ENCODE measurements at places on chromosomes 12 and 14.

DNA sequence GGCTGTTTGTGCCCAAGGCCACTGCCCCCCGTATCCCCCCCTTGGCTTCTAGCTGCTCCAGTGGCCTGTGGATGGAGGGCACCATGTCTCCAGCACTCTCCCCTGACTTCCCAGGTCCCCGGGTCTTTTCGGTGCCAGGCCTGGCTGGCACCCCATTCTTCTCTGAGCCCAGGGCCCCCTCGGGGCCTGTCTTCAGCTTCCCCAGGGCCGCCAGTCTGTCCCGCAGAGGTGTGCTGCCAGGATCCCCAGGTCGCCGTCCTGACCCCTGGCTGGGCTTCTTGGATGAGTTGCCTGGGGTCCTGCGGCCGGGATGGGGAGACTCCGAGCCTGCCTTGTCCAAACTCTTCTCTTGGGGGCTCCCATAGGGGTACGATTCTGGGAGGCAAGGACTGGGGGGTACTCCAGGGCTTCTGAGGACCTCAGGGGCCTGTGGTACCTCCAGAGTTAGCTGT, 32.5 kb downstream of the NCKAP5L start:
- no peak for DNase-seq

- no peak for DNase-seq
Measured at GRCh38 chr12:66716522-66716921, 37.6 kb upstream of the GRIP1 start.

DNA sequence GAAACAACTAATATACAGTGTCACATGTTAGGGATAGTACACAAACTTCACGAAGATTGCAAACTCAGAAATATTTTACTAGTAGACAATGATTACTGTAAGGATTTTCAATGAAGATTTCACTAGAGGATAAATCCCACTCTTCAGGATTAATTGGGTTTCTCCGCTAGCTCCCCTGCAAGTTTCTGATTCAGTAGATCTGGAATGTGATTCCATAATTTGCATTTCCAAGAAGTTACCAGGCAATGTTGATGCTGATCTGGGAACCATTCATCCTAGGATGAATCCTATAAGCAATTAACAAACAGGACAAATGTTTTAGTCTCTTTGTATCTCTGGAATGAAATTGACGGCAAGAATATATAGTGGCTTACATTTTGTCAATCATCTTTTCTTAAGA, 272.4 kb downstream of the ALX1 start:
- no peak for DNase-seq

GRCh38 chr14:59055439-59056045, 132.9 kb upstream of the DAAM1 start:
- peak; percentile 12 for DNase-seq

- DNase-seq: no peak
Measured at GRCh38 chr12:33184161-33184560, 255.5 kb downstream of the SYT10 start.

- DNase-seq: no peak
Measured at GRCh38 chr14:87251011-87251410, 742.0 kb downstream of the GALC start.

DNA sequence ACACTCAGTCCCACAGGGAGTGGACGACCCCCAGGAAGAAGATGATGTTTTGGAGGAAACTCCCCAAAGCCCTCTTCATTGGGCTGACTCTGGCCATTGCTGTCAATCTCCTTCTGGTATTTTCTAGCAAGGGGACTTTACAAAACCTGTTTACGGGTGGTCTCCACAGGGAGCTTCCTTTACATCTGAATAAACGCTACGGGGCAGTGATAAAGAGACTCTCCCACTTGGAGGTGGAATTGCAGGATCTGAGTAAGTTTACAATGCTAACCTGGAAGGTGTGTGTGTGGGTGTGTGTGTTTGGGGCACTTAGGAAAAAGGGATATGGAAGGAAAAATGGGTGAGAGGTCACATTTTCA, 416 bp downstream of the GALNT8 start:
- DNase-seq: no peak

- no peak for DNase-seq
Measured at GRCh38 chr12:2332947-2333346, 280.2 kb downstream of the CACNA1C start.

DNA sequence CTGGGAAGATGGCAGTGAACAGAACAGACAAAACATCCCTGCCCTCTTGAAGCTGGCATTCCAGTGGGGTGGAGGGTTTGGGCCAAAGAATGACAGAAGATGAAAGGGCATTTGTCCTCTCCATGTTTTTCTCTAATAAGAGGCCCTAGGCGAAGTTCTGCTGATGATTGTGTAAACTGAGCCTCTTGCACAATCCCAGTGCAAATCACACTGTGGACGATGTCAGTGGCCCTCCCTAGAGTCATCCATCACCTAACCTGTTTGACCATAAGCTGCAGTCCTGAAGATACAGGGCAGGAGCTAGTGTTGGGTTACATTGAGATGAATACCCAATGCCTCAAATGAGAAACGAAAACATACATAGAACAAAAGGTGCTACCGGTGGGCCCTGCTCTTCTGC, 622.4 kb upstream of the TBX3 start:
- DNase-seq: no peak

DNA sequence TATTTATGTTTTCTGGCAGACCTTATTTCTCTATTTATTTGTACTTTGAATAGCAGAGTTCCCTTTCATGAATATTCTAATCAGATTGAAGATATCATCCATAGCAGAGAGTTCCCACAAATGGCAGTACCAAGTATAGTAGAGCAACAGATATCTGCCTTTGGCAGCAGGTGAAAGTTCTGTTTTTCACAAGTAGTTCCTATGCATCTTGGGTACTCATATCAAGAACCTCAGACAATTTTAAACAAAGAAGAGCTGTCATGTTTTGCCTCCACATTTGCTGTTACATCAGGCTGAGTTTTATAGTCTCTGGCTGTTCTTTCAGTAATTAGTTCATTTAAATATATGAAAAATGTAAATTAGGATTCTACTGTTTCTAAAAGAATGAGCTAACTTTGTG, 252.0 kb downstream of the KCNC2 start:
- DNase-seq: no peak

DNA sequence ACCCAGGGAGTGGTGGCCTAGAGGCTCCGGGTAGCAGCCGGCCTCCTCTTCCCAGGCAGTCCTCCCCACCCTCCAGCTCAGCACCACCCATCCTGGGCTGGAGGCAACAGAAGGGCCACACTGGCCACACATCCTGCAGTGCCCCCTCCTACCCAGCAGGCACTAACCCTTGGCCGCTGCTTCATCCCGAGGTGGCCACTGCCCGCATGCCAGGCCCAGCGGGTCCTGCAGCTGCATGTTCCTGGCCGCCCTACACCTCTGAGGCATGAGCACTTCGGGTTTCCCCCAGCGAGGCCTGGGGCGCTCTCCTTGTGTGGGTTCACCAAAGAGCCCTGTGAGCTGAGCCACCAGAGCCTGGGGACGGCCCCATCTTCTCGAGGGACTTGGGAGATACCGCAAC, 61.4 kb downstream of the CCNK start:
- no peak for DNase-seq

- DNase-seq: no peak
Measured at GRCh38 chr14:51628238-51628637, 23.5 kb upstream of the FRMD6 start.

DNA sequence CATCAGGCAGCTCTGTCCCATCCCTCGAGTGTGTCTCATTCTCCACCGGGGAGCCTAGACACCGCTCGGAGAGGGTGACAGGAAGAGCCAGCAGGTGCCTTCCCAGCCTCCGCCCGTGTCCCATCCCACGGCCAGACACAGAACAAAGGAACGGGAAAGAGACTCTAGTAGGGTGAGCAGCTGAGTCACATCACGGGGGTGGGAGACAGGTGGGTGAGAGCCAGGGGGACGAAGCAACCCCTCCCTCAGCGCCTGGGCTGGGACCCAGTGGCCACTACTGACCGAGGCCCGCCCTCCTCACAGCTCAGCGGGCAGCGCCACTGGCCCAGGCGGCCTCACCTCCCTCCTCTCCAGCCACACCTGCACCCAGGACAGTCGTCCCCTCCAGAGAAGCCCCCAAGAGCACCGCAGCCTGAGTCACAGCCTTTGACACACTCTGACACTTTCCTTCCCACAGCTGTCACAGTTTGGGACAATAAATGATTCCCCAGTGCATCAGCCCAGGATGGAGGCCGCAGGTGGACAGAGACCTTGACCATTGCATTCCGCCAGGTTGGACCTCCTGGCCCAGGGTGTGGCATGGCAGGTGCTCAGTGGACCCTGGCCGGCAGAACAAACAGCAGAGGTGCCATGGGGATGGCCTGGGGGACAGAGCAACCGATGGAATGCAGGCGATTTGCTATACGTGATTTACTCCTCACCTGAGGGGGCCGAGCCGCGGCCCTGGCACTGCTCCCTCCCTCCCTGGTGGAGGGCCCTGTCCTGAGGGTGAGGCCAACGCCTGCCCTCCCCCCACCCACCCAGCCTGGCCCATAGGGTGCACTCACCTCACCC, 45.4 kb upstream of the GALNT9 start:
- DNase-seq: no peak

GRCh38 chr14:70814466-70814865, 5.2 kb upstream of the MAP3K9 start:
- no peak for DNase-seq

DNA sequence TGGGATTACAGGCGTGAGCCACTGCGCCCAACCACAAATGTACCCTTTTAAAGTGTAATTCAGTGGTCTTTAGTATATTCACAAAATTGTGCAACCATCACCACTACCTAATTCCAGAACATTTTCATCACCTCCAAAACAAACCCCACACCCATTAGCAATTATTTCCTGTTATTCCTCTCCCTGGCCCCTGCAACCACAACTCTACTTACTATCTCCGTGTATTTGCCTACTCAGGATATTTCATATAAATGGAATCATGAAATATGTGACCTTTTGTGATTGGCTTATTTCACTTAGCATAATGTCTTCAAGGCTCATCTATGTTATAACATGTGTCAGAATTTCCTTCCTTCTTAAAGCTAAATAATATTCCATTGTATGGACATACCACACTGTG, 16.0 kb upstream of the AQP2 start:
- DNase-seq: no peak

- DNase-seq: peak; percentile 4
Measured at GRCh38 chr12:19183121-19183838, 53.7 kb downstream of the PLEKHA5 start.

- DNase-seq: no peak
Measured at GRCh38 chr12:19322376-19322775, 116.9 kb upstream of the AEBP2 start.

- DNase-seq: peak; percentile 72
Measured at GRCh38 chr14:65346895-65347294, 65.6 kb upstream of the FUT8 start.

DNA sequence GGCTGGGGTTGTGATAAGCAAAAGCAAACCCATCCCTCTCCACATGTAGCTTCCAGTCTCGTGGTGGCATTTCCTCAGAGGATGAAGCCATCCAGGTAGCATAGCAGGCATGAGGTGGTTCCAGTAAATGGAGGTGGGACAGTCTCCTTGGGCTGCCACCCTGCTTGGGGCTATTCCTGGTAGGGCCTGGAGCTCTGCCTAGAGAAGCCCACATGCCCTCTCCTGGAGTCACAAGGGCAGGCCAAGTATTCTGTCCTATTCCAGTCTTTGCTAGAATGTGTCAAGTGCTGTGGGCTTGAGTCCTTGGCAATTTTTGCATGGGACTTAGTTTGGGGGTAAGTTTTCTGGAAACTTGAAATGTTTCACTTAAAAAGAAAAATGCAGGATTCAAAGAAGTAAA, 469.9 kb downstream of the DPF3 start:
- DNase-seq: no peak

DNA sequence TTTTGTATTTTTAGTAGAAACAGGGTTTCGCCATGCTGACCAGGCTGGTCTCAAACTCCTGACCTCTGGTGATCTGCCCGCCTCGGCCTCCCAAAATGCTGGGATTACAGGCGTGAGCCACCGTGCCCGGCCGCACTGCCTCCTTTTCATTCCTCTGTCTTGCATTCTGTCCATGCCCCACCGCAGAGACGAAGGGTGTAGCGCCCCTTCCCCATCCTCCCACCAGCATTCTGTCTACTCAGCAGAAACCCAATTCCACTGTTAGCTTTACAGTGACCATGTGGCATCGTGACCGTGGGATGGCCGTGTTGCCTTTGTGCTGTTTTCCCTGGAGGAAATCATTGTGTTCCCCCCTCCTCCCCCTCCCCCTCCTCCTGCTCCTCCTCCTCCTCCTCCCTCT, 10.3 kb downstream of the TEX22 start:
- DNase-seq: no peak

DNA sequence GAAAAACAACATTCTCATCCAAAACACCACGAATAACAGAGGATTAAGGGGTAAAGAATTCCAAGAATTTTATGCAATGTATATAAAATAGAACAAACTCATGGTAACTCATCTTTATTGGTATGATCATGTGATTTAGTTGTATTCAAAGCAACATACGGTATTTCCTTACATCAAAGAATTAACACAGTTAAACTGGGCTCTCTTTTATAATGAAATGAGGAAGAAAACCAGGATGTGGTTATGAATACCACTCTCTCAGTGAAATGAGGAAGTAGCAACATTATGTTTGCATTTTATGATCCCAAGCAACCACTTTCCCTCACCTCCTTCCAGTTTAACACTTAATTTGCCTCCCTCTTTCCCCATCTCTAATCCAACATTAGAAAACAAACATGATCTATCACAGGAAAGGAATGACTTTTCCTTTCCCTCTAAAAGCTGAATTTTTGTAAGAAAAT, 22.9 kb downstream of the SPTLC2 start:
- peak; percentile 23 for DNase-seq

DNA sequence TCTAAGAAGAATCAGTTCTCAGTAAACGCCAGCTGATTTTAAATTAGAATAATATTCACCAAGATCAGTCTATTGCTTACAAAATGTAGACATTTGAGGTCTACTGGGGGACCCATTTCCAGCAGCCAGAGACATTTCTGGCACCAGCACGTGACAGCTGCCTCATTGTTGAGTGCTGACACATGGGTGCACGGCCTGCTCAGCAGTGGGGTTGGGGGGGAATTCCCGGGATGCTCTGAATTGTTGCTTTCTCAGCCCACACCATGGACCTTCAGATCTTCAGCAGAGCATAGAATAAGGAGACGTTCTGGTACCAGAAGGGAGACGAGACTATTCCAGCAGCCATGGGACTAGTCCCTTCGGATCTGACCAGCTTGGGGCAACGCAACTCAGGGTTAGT, 18.3 kb downstream of the PLEKHG7 start:
- DNase-seq: no peak

- no peak for DNase-seq
Measured at GRCh38 chr14:102655137-102655536, 62.7 kb downstream of the RCOR1 start.

GRCh38 chr12:42382013-42382696, 56.2 kb downstream of the PPHLN1 start:
- no peak for DNase-seq

- no peak for DNase-seq
Measured at GRCh38 chr14:63167044-63167443, 37.2 kb upstream of the RHOJ start.

Measured in RPMI8226 (cell line).